ENCODE measurements at places on chromosomes 7 and 10.

- no peak for DNase-seq
Measured at GRCh38 chr7:124857672-124858235, 71.9 kb downstream of the POT1 start.

DNA sequence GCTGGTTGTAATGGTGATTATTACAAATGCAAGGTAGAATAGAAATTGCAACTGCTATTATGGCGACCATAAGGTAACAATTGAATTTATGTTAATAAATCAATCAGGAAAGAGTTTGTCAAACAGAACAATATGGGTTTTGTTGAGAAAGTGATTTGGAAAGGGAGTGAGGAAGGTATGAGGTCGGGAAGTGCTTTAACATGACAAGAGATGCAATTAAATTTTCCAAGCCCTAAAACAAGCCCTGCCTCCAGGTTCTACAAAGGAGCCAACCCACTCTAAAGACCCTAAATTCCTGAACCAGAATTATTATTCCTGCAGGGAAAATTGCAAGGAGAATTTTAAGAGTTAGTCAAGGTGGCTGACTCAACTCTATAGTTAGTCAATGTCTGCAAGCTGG lies 363.7 kb downstream of the BMPER start:
- DNase-seq = no peak

DNA sequence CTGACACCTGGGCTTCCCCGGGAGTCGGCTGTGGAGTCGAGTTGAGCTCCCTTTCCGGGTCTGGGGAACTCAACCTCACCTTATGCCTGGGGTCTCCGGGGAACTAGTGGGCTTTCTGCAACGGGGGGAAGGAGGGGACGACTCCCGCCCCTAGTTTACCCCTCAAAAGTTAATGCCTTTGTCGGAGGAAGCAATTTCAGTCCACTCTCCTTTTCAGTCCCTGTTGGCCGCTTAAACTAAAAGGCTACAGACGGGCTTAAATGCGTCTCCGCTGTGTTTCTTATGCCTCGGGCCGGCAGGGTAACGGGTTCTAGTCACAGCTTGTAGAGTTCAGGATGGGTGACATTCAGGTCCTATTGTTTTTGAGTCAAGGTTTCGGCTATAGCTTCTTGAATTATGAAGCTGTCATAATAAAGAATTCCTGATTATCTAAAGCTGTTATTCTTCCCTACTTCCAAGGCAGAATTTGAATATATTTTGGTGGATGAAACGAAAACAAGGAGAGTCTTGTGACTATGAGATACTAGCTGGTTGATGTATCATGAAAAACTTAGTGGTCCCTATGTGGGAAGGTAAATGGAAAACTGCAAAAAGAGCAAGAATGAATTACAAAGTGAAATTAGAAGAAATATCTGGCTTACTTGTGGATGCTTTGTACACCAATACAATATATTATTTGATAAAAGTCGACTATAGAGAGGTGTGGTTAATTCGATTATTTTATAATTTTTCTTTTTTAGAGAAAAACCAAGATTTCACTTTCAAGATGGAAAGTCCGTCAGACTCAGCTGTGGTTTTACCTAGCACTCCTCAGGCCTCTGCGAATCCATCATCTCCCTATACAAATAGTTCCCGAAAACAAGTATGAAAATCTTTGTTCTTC lies 495 bp downstream of the SFR1 start:
- DNase-seq = no peak

DNA sequence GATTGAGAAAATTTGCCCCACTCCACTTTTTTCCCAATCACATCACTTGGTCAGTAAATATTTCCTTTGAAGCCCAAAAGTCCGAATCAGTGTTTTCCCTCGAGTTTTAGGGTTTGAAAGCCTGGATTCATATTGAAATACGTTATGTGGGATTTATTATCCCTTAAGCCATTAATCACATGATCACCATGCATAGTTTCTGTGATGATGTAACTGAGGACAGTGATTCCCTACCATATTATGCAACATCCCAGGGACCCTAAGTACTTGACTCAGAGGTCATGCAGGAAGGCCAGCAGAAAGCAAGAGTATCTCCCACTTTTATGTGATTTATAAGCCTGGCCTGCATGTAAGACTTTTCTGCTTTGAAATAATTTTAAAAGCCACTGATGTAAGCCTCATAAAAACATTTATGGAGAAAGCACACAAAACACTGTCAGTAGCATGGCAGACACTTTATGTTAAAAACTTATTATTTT lies 630.6 kb upstream of the ZWINT start:
- no peak for DNase-seq

DNA sequence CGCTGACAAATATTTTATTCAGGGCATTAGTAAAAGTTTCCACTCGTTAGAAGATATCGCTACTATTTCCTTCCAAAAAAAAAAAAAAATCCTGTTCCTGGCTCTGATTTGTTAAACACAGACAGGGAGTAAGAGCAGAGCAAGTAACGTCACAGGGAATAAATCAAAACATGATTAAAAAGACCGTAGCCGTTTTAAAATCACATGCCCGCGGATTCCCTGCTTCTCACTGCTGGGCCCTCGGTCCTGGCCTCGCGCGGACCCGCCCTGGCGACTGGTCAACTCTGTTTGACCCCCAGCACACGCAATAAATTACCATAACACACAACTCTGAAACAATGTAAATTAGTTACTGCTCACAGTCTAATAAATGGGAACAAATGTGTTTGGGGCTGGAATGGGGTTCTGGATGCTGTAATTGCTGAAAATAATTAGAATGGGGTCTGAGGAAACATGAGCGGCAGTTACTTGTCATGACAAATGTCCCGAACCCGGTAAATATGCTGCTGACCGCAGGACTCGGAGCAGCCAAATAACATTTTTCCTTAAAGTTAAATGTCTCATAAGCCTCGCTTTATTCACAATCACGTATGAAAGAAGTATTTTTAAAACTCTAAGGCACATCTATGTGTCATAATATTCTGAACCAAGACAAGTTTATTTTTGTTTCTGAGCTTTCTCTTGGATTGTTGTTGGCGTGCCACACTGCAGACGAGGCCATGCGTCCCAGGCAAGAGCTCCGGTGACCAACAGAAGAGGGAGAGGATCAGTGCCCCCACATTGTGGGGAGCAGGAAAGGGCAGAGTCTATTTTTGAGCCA lies 17.9 kb downstream of the EBF3 start:
- DNase-seq = no peak

DNA sequence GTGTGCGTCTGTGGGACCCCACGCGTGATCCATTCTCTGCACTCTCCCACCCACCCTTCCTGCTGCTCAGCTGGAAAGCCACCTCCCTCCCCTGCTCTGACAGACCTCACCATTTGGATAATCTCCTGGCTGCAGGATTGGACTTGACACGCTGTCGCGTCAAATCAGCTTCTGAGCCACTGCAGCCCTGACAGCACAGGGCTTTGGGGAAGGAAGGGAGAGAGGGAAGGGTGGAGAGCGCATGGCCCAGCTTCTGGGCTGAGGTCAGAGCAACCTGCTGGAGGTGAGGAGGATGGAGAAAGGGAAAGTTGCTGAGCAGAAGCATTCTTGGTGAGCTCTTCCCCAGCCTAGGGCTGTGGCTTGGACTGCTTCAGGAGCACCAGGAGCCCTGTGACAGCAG lies 48.9 kb upstream of the LRRC4 start:
- no peak for DNase-seq

- no peak for DNase-seq
Measured at GRCh38 chr10:96863922-96864543, 31.9 kb downstream of the LCOR start.
